ENCODE measurements at places on chromosomes 12 and 14. TPM values are rescaled to one million over a fixed set of nuclear protein-coding genes. Genes with fewer than 3 reads are reported as not detected.
A peak's percentile ranks its signal among the peaks of the same experiment; 100 is the strongest.

- DNase-seq = no peak
These were observed 101.6 kb downstream of the PELI2 start for GRCh38 chr14:56219666-56220413.

DNA sequence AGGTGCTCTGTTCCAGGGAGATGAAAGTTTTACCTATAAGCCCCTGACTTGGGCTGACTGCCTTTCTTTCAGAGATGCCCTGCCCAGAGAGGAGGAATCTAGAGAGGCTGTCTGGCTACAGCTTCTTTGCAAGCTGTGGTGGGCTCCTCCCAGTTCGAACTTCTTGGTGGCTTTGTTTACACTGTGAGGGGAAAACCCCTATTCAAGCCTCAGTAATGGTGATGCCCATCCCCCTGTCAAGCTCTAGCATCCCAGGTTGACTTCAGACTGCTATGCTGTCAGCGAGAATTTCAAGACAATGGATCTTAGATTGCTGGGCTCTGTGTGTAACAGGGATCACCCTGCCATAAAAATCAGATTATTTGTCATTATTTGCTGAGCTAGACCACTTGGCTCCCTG is 377.6 kb downstream of the FLRT2 start:
- no peak for DNase-seq

- peak; percentile 79 for DNase-seq
These were observed 54.5 kb upstream of the ALG10 start for GRCh38 chr12:33967760-33968159.

DNA sequence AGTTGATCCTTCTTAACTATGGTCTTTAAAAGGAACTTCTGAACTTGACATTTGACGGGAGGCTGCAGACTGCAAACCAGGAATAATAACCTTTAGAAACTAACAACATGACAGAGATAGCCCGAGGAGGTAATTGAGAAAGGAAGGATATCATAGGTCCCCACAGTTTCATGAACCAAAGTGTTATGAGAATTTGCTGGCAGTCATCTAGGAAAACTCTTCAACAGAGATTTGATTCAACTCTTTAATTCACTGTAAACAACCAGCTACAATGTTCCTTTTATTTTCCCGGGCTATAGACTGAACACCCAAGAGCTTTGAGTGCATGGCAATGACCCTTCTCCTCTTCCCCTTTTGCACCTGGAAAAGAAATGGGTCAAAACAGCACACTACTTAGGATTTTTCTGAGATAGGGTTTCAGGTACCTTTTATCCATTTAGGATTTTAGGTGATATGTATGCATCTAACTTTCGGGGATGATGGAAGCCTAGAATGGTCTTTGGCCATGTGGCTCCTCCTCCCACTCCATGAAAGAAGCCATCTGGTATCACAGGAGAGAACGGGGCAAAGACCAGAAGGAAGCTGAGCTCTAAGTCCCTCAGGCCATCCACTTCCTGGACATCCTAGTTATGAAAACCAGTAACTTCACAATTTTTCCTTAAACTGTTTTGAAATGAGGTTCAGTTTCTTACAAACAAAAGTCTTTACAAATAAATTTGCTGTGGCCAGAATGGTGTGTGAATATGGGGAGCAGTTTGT is 23.0 kb downstream of the GLT8D2 start:
- no peak for DNase-seq

DNA sequence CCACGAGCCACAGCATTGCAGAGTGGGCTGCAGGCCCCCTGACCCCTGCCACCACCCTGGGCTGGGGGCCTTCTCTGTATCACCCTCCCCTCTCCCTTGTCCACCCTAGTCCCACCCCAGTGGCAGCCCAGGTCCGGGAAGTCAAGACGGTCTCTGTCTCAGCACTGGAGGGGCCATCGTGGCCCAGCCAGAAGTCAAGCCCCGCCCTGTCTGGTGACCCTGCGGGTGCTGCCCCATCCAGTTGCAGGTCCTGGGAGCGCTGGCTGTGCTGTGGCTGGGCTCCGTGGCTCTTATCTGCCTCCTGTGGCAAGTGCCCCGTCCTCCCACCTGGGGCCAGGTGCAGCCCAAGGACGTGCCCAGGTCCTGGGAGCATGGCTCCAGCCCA is 2.7 kb downstream of the PLD4 start:
- no peak for DNase-seq

DNA sequence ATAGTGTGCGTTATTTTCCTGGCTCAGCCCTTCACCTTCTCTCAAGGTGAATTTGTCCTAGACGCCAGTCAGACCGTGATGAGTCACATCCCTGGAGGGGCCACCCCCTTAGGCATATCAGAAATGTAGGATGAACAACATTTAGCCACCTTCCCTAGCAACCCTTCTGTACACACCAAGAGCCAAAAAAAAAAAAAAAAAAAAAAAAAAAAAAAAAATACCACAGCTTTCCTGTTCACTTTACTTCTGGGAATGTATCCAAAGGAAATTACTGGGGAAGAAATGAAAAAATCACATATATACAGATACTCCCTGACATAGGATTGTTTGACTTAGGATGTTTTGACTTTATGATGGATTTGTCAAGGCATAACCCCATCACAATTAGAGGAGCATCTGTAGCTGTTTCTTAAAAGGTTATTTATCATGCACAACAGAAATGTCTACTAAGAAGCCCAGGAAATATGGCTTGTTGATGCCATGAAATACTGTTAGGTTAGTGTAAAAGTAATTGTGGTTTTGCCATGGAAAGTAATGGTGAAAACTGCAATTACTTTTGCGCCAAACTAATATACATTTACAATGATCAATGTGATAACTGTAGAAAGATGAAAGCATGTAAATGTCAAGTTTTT is 68.2 kb upstream of the BDKRB2 start:
- peak; percentile 64 for DNase-seq

DNA sequence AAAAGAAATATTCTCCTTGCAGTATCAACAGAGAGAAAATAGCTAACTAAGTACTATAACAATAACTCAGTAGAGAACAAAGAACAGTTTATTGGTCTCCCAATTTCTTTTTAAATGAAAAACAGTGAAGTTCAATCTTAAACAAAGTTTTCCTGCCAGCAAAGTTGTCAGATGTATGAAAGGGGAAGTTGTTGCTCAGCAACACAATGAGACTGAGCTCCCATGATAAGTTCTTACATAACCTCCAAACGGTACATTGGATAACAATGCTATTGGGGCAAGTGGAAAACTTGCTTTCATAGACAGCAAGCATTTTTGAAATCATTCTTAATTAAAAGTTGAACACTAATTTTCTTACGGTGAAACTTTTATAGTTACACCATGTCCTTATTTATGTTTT is 94.9 kb downstream of the ALG10B start:
- no peak for DNase-seq

- DNase-seq = peak; percentile 5
These were observed 55.5 kb downstream of the TTC7B start for GRCh38 chr14:90760591-90761316.

DNA sequence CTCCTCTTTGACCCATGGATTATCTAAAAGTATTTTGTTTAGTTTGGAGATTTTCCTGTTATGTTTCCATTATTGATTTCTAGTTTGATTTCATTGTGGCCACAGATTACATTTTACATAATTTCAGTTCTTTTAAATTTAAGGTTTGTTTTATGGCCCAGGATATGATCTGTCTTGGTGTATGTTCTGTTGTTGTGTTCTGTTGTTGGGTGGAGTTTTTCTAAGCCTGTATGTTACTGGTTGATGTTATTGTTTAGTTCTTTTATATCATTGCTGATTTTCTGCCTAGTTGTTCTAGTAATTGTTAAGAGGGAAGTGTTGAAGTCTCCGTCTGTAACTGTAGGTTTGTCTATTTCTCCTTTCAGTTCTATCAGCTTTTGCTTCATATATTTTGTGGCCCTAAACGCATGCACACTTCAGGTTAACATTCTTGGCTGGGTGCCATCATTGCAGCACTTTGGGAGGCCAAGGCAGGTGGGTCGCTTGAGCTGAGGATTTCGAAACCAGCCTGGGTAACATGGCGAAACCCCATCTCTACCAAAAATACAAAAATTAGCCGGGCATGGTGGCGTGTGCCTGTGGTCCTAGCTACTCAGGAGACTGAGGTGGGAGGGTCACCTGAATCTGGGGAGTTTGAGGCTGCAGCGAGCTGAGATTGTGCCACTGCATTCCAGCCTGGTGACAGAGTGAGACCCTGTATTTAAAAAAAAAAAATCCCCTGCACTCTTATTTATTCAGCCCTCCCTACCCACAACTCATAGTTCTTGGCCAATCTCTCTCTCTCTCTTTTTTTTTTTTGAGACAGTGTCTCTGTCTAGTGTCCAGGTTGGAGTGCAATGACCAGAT is 28.1 kb upstream of the CFL2 start:
- no peak for DNase-seq

- peak; percentile 28 for DNase-seq
These were observed 186.1 kb downstream of the PLCZ1 start for GRCh38 chr12:18551701-18552100.

DNA sequence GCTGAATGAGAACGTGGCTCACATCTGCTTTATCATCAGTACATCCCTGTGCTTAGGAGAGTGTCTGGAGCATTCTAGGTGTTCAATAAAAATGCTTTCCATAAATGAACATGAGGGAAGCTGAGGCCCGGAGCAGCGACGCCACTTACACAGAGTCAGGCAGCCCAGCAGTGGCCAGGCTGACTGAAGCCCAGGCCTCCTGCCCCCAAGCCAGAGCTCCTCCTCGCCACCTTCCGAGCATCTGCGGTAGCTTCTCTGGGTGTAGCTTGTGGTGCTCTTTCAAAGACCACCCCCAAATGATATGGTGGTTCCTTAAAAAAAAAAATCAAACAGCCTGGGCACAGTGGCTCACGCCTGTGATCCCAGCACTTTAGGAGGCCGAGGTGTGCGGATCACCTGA is 88.8 kb downstream of the FBXL14 start:
- DNase-seq = no peak

DNA sequence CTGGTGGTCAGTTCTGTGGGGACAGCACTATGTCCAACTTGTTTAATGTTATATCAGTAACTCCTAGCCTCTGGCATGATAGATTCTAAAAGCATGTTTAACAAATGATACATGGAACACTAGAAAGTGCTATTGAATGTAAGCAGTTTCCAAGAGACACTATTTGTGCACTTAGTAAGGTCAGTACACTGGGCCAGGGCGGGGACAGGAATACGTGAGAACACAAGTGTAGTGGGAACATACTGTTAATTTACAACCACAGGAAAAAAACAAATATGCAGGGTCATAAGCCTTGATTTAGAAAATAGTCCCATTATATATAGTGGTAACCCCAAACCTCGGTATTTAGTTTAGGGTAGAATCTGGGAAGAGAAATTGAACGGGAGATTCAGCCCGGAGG is 88.9 kb upstream of the SLC38A2 start:
- DNase-seq = no peak

GRCh38 chr14:94538070-94538740 is 23.0 kb upstream of the SERPINA4 start:
- no peak for DNase-seq

DNA sequence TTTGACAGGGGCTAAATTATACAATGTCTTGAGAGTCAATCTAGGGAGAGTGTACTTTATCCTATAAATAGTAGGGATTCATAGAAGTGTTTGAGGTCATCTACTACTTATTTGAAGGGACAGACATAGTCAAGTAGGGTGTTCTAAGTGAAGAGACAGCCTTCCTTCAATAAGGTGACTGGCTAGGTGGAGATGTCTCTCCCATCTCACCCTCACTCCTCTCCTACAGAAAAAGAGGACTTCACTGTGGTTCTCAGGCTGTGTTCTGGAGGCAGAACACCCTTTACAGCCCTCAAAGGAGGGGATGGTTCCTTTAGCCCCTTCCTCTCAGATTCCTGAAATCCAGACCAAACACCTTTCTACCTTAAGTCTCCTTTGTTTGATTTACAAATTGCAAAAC is 2.8 kb upstream of the NFE2 start:
- no peak for DNase-seq

- DNase-seq = peak; percentile 11
These were observed 502.2 kb upstream of the USP15 start for GRCh38 chr12:61757831-61758505.

DNA sequence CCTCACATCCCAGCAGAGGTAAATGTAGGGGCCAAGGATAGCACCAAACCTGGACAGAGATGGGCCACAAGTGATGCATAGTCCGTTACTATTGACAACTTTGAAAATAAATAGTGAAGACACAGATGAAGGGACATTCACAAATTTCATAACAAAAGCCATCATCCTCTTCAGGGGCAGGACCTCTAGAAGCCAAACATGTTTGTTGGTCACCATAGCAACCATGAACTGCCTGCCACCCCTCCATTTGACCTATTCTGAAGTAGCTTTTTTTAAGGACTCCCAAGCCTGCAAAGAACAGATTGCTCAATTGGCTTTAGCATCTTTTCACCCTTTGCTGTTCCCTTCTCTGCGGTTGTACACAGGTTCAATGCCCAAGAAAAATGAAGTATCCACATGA is 35.7 kb upstream of the MDM1 start:
- DNase-seq = peak; percentile 21

DNA sequence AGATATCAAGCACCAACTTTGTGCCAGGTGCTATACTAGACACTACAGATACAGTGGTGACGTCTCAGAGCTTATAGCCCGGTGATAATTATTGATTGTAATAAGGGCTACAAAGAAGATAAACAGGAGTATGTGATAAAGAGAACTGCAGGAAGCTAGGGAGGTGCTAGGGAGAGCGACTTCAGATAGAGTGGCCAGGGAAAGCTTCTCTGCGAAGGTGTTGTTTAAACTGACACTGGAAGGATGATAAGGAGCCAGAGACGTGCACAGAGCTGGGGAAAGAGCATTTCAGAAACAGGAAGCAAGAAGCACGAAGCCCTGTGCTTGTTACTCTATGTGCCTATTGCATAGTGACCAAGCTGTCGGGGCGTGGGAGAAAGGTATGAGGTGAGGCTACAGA is 48.1 kb upstream of the OTX2 start:
- DNase-seq = no peak

DNA sequence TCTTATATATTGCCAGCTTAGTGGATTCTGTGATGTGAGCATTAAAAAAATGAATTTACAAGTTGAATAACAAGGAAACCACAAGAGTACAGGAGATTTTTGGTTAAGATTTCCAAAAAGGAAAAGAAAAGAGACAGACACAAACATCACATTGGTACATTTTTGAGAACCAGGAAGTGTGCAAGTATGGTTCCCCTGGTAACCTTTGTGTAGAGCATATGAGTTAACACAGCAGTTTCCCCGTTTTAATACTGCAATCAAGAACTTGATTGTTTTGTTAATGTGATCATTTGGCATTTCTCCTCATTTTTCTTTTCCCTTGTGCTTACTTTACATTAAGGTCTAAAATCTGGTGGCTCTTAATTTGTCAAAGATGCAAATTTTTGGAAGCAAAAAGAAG is 490.4 kb upstream of the ATP2B1 start:
- DNase-seq = no peak

- no peak for DNase-seq
These were observed 248.8 kb downstream of the RMST start for GRCh38 chr12:97711392-97711791.

- DNase-seq = no peak
These were observed 452.7 kb upstream of the PDE3A start for GRCh38 chr12:19915392-19916195.

- DNase-seq = no peak
These were observed 316.2 kb downstream of the VRK1 start for GRCh38 chr14:97113339-97113738.

Gene CD163
- 0.17 TPM for total RNA-seq

Gene BDKRB2
- total RNA-seq = 7.5 TPM

Gene STYK1
- total RNA-seq = 4.8 TPM

Gene ERP27
- total RNA-seq = not detected

Gene SDR9C7
- 0.17 TPM for total RNA-seq

Gene FAIM2
- not detected for total RNA-seq

Gene CLEC4E
- total RNA-seq = not detected

Gene TGFB3
- total RNA-seq = 2.0 TPM

Gene SLC35F4
- not detected for total RNA-seq

Gene ZFHX2
- total RNA-seq = 0.17 TPM

Gene ASCL1
- total RNA-seq = not detected

Gene PRKD1
- total RNA-seq = 6.3 TPM

Gene GPR65
- total RNA-seq = not detected

Gene KRT71
- not detected for total RNA-seq

Gene RERG
- 0.17 TPM for total RNA-seq
